ENCODE measurements at places on chromosomes 5 and 9.

DNA sequence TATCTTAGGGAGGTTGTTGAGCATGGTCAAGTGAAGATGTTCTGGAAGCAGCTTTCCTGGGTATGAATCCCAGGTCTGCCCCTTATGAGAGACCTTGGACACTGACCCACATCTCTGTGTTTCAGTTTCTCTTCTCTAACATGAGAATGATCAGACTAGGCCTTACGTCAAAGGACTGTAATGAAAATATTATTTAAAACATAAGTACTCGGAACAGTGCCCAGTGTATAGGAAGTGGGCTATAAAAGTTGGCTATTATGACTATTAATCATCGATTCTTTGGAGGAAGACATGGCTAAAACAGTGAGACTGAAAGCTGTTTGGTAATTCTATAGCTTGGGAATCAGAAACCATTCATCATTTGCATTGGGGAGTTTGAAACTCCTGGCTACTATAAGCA lies 65.3 kb upstream of the MYO10 start:
- DNase-seq = no peak

DNA sequence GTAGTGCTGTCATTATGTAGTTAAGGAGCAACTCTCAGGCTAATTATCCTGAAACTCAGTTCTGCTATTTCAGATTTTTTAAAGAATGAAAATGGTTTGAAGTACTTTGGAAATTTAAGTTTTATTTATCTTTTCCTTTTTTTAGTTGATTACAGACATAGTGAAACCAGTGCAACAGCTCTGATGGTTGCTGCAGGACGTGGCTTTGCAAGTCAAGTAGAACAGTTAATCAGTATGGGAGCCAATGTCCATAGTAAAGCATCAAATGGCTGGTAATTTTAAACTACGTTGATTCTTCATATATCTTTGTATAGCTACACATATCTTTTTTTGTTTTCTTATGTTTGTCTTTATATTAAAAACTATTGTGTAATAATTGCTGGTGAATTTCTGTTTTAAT lies 34.9 kb downstream of the YTHDC2 start:
- no peak for DNase-seq

- DNase-seq = no peak
Observed at GRCh38 chr5:54403885-54404416, 51.5 kb upstream of the HSPB3 start.

- DNase-seq = no peak
Observed at GRCh38 chr5:112880219-112880964, 19.3 kb downstream of the SRP19 start.

- DNase-seq = no peak
Observed at GRCh38 chr5:16558984-16559629, 57.7 kb downstream of the RETREG1 start.

- DNase-seq = no peak
Observed at GRCh38 chr5:81534441-81534840, 140.5 kb upstream of the ACOT12 start.

- DNase-seq = no peak
Observed at GRCh38 chr5:102211165-102211564, 84.9 kb downstream of the SLCO4C1 start.

DNA sequence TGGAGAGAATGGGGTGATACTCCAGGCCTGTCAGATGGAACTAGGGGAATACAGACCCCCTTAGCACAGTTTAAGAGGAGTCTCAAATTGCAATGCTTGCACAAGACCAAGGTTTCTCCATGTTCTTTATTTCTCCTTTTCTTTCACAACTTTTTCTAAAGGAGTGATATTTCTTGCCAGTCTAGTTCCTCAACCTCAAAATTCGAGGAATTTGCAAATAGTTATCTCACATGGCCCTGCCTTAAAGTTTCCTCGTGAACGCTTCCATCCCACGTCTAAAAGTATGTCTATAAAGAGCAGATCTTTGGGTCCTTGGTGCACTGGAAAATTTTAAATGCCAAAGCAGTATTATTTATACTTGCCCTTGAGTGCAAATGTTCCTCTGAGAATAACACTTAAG lies 373.8 kb upstream of the KLF4 start:
- no peak for DNase-seq

GRCh38 chr5:173535166-173535975 lies 81.1 kb downstream of the BOD1 start:
- no peak for DNase-seq

- no peak for DNase-seq
Observed at GRCh38 chr5:125526966-125527365, 780.5 kb upstream of the ZNF608 start.

GRCh38 chr5:39941416-39941815 lies 516.6 kb upstream of the DAB2 start:
- DNase-seq = no peak

DNA sequence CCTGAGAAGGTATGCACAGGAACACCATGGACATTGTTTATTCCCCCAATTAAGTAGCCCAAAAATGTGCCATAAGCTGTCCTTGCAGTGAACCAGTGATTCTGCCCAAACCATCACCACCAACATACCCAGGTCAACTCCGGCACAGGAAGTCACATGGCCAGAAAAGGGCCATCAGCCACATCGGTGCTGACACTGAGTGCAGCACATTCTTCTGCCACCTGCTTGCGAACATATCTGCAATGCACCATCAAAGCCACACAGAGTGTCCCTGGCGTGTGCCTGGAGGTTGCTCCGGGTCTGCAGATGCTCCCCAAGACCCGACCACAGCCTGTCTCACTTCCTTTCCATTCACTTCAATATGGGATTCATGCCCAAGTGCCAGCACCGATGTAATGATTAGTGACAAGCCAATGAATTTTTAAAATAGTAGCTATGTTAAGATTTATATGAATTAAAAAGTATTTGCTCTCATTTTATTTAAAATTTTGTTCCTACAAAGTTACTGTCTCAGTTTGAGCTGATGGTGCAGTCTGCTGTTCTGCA lies 37.6 kb downstream of the SYK start:
- no peak for DNase-seq

GRCh38 chr5:10621832-10622231 lies 58.0 kb downstream of the ANKRD33B start:
- DNase-seq = no peak

GRCh38 chr5:6791031-6791430 lies 77.8 kb downstream of the TENT4A start:
- DNase-seq = no peak

DNA sequence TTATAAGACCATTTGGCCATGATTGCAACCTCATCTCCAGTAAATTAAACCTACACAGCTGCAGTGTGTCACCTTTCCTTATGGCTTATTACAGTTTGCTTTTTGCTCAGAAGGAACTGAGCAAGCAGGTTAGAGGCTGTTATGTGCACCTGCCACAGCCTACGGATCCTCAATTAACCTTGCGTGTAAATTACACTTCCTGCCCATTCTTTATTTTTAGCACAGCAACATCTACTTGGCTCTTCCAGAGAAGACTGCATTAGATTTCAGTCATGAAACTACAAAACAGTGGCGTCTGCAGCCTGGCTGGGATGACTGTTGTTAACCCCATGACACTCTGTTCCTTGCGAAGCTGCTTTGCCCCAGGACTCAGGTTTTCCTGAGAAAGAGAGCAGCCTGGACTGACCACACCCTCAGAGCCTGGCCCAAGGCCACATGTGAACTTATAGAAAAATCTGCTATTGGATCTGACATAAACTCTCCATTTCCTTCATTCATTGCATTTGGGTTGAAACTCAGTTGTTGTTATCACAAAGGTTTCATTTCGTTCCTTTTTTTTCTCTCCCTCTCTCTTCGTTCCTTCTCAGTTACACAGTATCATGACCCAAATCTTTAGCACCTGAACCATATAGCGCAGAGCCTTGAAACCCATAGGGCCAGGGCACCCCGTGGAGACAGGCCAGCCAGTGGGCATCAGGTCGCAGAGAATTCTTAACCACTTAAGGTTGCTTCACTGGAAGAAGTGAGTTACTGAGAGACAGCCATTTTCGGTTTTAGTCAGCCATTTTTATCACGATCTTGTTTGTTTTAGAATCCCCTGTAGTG lies 138.6 kb downstream of the PALM2AKAP2 start:
- DNase-seq = no peak

DNA sequence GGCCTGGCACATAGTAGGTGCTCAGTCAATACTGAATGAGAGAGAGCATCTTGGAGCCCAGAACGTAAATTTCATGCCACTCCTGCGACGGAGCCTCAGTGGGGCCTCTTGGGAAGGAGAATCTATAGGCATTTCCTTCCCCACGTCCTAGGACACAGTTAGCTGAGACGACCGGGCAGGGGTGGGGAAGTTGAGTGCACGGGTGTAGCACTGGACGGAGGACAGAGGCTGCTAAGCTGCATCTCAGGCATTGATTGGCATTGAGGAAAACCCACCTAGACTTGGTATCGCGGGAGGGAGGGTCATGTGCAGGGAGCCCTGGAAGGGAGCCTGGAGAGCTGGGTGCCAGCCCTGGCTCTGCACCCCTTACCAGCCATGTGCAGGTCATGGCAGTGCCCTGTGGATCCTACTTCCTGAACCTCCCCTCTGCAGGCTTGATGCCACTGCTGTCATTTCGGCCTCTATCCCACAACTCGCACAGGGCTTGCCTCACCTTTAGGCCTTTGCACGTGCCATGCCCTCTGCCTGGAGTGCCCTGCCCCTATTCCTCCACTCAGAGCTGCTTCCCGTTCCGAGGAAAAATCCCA lies 25.6 kb downstream of the NEK6 start:
- no peak for DNase-seq

DNA sequence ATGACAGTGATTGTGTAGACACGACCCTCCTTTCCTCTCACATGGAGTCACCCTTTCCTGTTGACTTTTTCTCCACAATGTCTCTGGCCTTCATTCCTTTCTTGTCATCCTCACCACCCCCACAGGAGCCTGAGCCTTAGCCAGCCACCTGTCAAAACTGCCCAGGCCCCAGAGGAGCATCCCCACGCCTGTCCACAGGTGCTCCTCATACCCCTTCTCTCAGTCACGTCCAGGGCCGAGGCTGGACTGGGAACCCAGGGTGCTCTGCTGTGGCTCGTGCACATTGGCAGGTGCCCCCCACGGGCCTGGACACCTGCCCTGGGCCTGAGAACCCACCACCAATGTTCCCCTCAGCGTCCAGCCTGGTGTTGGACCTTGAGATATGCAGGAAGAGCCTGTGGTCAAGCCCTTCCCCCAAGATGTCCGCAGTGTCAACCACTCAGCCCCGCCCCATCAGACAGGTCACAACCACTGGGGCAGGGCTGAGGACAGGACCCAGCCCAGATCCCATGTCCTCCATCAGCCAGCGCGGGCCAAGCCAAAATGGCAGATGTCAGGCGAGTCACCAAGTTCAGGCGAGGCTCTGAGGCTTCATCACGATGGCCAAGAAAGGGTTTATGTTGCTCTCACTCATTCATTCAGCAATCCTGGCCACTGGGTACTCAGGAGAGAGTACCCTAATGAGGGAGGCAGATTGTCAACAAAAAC lies 65.8 kb upstream of the STXBP1 start:
- no peak for DNase-seq

- DNase-seq = no peak
Observed at GRCh38 chr5:136020383-136021015, 8.3 kb upstream of the TGFBI start.

DNA sequence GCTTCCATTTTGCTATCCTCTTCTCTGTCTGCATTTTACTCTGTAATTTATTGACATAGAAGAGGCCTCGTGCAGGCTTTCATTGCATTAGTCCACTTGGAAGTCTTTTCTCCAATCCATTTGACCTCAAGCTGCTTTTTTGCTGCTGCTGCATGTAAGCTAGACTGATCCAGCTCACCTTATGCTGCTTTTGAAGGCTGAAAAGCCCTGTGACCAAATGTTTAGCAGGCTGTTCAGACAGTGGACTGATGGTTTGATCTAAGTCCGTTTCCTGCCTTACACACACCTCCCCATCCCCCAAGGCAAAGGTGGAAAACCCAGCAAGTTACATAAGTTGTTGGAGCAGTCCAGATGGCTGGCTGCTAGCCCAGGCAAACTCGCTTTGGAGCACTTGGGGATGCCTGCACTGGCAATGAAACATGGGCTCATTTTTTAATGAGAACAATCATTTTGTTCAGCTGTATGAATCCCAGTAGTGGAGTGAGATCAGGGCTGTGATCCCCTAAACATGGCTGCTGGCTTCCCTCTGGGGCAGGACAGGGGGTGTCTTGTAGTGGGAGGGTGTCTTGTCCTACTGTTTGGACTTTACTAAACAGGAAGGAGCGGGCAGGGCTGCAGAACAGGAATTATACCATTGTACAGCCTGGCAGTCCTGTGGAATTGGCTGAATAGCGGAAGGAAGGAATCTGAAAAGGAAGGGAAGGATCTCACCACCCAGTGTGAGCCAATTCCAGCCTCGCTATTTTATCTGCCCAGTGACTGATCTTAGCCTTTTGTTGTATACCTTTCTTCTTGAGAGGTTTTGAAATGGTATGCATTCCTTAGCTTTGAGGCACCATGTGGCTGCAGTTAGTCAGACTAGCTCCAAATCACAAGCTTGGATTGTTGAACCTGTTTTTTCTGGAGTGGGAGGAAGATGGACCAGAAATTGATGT lies 212.0 kb downstream of the ARHGAP26 start:
- no peak for DNase-seq

DNA sequence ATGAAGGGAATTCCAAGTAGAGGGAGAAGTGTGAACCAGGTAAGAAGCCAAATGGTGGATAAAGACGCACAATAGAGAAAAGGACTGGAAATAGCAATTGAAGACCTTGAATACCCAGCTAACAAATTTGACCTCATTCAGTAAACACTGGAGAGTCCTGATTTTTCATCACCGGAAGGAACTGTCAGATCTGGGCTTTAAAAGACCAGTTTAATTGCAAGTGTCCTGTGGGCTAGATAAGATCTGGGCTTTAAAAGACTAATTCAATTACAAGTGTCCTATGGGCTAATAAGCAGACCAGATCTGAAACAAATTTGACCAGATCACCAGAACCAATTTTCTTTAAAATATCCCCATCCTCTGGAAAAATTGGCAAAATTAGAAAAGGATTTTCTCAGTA lies 380.0 kb downstream of the ACTL7B start:
- no peak for DNase-seq

DNA sequence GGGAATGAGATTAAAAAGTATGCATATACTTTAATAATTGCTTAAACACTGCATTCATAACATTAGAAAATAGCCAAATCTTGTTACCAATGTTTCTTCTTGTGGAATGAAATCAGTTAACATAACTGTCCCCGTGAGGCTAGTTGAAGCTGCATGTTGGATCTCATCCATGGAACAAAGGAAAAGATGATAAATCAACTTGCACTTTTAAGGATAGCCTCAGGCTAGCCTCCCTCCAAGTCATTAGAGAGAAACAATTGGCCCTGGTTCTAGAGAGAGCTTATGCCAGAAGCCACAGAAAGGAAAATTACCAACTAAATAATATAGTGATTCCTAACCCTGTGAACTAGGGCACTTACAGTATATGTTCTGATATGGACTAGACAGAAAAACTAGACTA lies 66.9 kb downstream of the GRIN3A start:
- DNase-seq = no peak

Data from activated T-helper 1 cell treated with anti-CD3 and anti-CD28 coated beads, Interleukin-2, amount 50 U/mL, for 16 hours (primary cell).